ENCODE measurements at places on chromosomes 5 and 9.
A peak's percentile ranks its signal among the peaks of the same experiment; 100 is the strongest.

- no peak for DNase-seq
Measured at GRCh38 chr5:135826994-135827671, 7.3 kb upstream of the SLC25A48 start.

- DNase-seq: no peak
Measured at GRCh38 chr9:80873861-80874260, 815.5 kb downstream of the TLE1 start.

DNA sequence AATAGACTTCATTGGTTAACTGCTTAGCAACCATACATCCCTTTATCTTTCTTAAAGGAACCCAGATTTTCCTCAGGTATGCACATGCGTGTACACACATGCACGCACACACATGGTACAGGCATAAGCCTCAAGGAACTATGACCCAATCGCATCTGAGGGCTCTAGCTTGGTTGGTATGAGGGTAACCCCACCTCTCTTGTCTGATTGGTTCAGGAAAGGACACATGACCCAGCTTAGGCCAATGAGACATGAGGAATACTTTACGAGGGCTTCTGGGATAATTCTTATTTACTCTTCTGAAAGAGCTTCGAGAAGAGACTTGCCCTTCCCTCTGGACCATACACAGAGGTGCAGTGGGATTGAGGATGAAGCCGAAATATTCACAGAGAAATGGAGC lies 141.9 kb downstream of the FRMD3 start:
- no peak for DNase-seq

GRCh38 chr9:95012035-95012708 lies 285.7 kb downstream of the AOPEP start:
- no peak for DNase-seq

- no peak for DNase-seq
Measured at GRCh38 chr9:34650816-34651215, 1.2 kb upstream of the IL11RA start.

DNA sequence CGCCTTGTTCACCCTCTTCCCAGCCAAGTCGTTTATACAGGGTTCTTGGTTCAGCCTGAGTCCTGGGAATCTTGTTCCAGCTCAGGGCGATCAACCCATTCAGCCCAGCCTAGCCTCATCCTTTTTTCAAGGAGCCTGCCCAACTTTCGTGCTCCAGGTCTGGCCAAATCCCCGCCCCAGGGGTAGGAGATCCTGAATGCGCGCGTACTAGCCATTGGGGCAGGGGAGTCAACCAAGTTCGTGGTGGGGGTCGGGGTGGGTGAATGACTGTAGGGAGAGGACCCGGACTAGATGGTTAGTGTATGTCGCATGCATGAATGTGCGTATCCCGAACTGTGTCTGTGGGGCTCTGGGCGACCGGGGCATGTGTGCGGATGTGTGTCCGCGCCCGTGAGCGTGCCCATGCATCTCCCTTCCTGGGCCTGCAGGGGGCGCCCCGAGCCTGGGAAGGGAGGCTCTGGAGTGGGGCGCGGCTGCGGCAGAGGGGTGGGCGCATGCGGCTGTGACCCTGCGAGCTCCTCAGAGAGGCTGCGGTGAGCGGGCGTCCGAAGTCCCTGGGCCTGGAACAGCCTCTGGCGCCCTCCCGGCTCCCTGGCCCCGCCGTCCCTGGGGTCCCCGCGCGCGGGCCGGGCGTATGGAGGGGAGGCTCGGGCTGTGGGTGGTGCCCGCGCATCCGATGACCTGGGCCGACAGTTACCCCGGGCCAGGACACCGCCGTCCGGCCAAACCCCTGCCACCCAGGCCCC lies 8.7 kb downstream of the CCL21 start:
- DNase-seq: peak; percentile 62

GRCh38 chr5:67333171-67333570 lies 136.6 kb upstream of the CD180 start:
- no peak for DNase-seq

- peak; percentile 62 for DNase-seq
Measured at GRCh38 chr5:65722575-65723403, 784 bp downstream of the NLN start.

- DNase-seq: no peak
Measured at GRCh38 chr5:154815025-154815424, 35.4 kb downstream of the FAXDC2 start.

- DNase-seq: no peak
Measured at GRCh38 chr9:2729003-2729402, 11.7 kb downstream of the KCNV2 start.

DNA sequence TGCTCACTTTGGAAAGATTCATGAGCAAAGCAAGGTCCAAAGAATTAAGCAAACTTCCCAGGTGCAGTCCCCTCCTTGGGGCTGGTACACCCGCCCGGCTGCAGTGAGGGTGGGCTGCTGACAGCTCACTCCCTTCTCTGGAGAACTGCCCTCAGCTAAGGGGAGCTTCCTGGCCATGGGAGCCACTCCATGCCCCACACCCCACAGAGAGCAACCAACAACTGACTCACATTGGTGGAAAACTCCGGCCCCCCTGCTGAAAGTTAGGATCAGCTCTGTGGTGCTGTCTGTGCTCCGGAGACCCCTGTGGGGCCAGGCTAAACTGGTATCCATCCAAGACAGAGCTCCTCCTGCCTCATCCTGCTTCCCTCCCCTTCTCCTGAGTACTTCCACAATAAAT lies 223.0 kb downstream of the GABBR2 start:
- no peak for DNase-seq

- DNase-seq: no peak
Measured at GRCh38 chr9:108612513-108612912, 243.3 kb downstream of the ACTL7B start.

GRCh38 chr9:113523421-113524141 lies 60.1 kb downstream of the RGS3 start:
- DNase-seq: peak; percentile 82

GRCh38 chr5:150361301-150361700 lies 3.8 kb downstream of the TCOF1 start:
- no peak for DNase-seq

- peak; percentile 95 for DNase-seq
Measured at GRCh38 chr9:120892748-120893610, 16.0 kb upstream of the PHF19 start.

DNA sequence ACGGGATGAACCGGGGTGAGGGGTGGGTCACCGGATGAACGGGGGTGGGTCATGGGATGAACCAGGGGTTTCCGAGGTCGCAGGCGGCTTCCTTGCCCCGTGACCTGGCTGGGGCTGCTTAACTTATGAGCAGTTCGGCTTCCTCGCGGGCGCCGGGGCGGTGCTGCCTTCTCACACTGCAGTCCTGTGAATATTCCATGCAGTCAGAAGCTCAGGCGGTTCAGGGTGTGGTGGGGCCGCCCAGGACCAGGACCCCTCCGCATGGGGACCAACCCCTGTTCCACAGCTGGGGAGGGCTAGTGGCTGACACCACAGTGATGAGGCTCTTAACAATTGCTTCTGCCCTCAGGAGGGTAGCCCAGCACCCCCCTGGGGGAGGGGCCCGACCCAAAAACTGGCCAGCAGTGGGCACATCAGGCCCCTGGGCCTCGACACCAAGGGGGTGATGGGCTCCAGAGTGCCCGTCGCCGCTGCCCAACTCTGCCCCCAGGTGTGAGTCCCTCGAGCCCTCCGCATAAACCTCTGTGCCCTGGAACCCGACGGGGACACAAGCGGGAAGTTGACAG lies 30.9 kb upstream of the SLC9A3 start:
- DNase-seq: peak; percentile 45

GRCh38 chr5:83844449-83845068 lies 123.9 kb upstream of the HAPLN1 start:
- DNase-seq: peak; percentile 0

GRCh38 chr9:132214027-132214622 lies 52.3 kb downstream of the NTNG2 start:
- peak; percentile 73 for DNase-seq

DNA sequence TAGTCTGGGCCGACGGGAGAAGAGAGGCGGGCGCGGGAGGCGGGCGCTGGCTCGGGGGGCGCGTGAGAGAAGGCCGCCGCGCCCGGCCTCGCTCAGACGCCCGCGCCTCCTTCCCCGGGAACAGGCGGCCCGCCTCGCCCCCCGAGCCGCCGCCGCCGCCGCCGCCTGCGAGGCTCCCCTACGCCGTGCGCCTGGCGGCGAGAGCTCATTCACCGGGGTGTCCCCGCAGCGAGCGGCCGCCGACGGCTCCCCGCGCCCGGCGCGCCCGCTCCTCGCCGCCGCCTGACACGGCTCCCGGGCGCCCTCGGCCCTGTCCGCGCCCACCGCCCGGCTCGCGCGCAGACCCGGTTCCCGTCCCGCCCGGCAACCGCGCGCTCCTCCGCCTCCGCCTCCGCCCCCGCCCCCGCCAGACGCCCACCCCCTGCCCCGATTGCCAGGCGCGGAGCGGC lies at the start of gene GNAQ:
TSS of gene GNAQ (minus strand) at position 368 of the 449 bp plus-strand sequence. CDS start 576 bp downstream, outside the sequence.
- peak; percentile 36 for DNase-seq

DNA sequence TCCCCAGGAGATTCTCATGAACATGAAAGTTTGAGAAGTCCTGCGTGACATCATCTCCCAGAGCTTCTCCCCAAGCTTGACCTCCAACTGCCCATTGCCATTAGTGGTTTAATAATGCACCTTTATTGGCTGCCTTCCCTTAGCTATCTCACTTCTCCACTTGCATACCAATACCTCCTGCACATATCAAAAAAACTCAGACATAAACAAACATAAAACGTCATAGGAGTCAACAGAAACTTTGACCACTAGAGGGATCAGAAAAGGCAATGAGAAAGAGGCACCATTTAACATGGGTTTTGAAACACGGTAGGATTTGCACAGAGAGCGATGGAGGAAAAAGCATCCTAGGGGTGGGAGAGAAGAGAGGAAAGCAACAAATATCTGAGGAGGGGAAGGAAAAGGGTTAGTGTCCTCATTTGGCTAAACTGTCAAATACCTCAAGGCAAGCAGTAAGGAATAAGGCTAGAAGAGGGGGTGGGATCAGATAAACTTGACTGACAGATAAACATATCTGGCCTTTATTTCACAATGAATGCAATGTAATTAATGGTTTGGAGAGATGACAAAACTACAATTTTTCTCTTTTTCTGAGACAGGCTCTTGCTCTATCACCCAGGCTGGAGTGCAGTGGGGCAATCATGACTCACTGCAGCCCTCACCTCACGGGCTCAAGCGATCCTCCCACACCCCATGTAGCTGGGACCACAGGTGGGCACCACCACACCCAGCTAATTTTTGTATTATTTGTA lies 27.0 kb downstream of the GNAQ start:
- peak; percentile 36 for DNase-seq

DNA sequence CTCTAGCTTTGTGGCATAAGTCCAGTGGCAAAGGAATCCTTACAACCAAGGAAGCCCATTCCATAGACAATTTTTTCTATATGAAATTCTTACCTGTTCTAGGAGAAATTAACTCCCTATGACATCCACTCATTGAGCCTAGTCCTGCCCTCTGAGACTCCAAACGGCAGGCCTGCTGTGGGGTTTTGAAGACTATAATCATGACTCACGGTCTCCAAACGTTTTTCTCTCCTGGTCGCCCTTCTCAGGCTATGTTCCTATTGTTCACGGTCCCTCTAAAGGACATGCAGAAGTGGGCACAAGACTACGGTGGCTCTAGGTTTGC lies 611 bp downstream of the EXOSC3 start:
- no peak for DNase-seq

DNA sequence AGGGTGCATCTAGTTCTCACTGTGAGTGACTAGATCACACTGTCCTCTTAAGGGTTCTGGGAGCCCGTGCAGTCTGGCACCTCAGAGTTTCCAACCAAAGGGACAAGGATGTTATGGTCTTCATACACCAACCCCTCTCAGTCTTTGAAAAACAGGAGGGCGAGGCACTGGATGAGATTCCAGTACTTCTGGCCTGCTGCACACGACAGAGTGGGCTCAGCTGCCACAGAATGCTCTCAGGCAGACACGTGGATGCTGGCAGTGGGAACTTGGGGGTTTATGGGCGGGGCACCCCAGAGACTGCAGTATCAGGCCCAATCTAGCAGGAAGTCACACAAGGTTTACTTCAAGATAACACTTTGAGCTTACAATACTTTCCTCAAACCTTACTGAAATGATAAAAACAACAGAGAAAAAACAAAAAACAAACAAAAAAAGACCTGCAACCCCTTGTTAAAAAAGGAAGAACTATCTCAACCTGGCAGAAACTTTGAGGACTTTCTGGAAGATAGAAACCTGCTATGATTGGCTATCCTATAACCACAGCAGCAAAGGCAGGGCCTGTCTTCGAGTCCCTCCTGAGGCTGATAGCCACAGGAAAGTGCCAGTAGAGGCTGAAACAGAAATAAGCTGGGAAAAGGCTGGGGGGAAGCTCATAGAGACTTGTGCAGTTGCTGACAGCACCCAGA lies 28.3 kb upstream of the TGFBR1 start:
- DNase-seq: no peak

- DNase-seq: peak; percentile 23
Measured at GRCh38 chr5:142095035-142095434, 13.5 kb upstream of the NDFIP1 start.

- DNase-seq: no peak
Measured at GRCh38 chr5:135395451-135395850, 3.6 kb downstream of the MACROH2A1 start.

- DNase-seq: no peak
Measured at GRCh38 chr9:12802093-12802492, 27.3 kb downstream of the LURAP1L start.

DNA sequence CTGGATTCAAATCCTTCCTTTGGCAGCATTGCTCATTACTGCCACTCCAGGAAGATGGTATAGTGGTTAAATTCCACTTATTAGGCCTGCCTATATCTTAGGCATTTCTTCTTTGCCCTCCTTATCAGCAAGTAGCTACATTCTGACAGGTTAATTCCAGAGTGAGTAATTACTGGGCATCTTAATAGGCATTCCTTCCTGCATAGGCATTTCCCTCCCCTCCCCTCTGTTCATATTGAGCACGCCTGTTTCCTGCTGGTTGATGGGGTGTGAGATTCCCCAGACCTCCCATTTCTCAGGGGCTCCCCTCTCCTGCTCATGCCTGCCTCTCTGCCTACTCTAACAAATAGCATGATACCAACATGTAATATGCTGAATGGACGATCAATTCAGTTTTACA lies 305.9 kb downstream of the CYLC2 start:
- no peak for DNase-seq

DNA sequence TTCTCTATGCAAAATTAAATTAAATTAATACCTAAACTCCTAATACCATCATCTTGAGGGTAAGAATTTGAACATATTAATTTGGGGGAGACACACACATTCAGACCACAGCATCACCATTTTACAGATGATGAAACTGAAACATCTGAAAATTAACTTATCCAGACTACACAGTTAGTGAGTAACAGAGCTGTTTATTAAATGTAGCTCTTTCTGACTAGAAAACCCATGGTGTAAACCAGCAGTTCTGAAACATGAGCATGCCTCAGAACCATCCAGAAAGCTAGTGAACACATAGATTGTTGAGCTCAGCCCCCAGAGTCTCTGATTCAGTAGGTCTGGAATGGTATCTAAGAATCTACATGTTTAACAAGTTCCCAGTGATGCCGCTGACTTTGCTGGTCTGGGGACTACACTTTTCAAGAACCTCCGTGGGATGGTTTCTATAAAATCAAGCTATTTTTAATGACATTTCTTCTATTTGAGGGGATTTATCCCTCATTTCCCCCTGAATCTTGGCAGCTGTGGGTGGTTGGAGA lies 113.5 kb downstream of the RORB start:
- DNase-seq: no peak

All from SW480 (cell line).